ENCODE measurements at places on chromosomes 3 and 15.

GRCh38 chr3:120487191-120487650 is 36.4 kb upstream of the FSTL1 start:
- no peak for DNase-seq

GRCh38 chr3:55585856-55586255 is 98.8 kb upstream of the WNT5A start:
- no peak for DNase-seq

GRCh38 chr3:178827285-178827856 is 244.2 kb downstream of the ZMAT3 start:
- DNase-seq = no peak

GRCh38 chr15:57704441-57704840 is 2.1 kb upstream of the POLR2M start:
- no peak for DNase-seq

- DNase-seq = no peak
Observed at GRCh38 chr3:169172535-169172934, 491.0 kb downstream of the MECOM start.
